Purkinje cell (primary cell): ENCODE measurements at places on chromosomes 7 and 10. TPM values are rescaled to one million over a fixed set of nuclear protein-coding genes. Genes with fewer than 3 reads are reported as not detected.

Gene LIPJ
- not detected in 2 replicates for polyA plus RNA-seq

Gene ABCA13
- not detected in 2 replicates for polyA plus RNA-seq

Gene PIP
- not detected in 2 replicates for polyA plus RNA-seq

Gene EFCAB10
- 1.3 and 4.4 TPM in 2 replicates for polyA plus RNA-seq

Gene NRCAM
- polyA plus RNA-seq, result 522 and 550 TPM in 2 replicates

Gene SLC18A2
- 1.1 and 2.5 TPM in 2 replicates for polyA plus RNA-seq

Gene ZNF316
- 0.04 and 0.07 TPM in 2 replicates for polyA plus RNA-seq

Gene HEPACAM2
- 0.76 TPM in 1 of 2 replicates, not detected in the other for polyA plus RNA-seq

Gene KRIT1
- polyA plus RNA-seq, result 35.2 and 52.7 TPM in 2 replicates

Gene GIMAP6
- polyA plus RNA-seq, result not detected in 2 replicates

Gene PPP1R9A
- 30.8 and 35.7 TPM in 2 replicates for polyA plus RNA-seq

Gene UPK3BL2
- polyA plus RNA-seq, result not detected in 2 replicates

Gene BMI1
- polyA plus RNA-seq, result 20.9 and 38.0 TPM in 2 replicates

Gene PRSS37
- polyA plus RNA-seq, result 0.39 and 1.6 TPM in 2 replicates

Gene KCP
- 0.13 and 0.17 TPM in 2 replicates for polyA plus RNA-seq

Gene AGBL3
- 0.13 and 1.9 TPM in 2 replicates for polyA plus RNA-seq

Gene TRPV5
- polyA plus RNA-seq, result not detected in 2 replicates

Gene IDI2
- polyA plus RNA-seq, result not detected in 2 replicates

Gene PROSER2
- polyA plus RNA-seq, result 0.26 and 0.55 TPM in 2 replicates

Gene PNLIP
- not detected in 2 replicates for polyA plus RNA-seq

Gene INMT
- 0.22 and 0.60 TPM in 2 replicates for polyA plus RNA-seq

Gene CNTNAP2
- 21.3 and 33.0 TPM in 2 replicates for polyA plus RNA-seq

Gene FIGNL1
- polyA plus RNA-seq, result 11.3 and 12.1 TPM in 2 replicates

Gene NEURL1
- 0.63 and 1.5 TPM in 2 replicates for polyA plus RNA-seq

Gene AVPI1
- 5.0 and 8.7 TPM in 2 replicates for polyA plus RNA-seq

Gene CABCOCO1
- not detected in 2 replicates for polyA plus RNA-seq

Gene CCT6A
- polyA plus RNA-seq, result 192 and 216 TPM in 2 replicates

Gene PLEKHS1
- polyA plus RNA-seq, result not detected in 2 replicates

Gene GPR158
- 21.5 and 25.0 TPM in 2 replicates for polyA plus RNA-seq

Gene CARD11
- polyA plus RNA-seq, result not detected in 2 replicates

Gene EBLN1
- polyA plus RNA-seq, result not detected in 2 replicates

Gene LIPK
- not detected in 2 replicates for polyA plus RNA-seq
